ENCODE measurements at places on chromosomes 7 and 10.

- no peak for DNase-seq
Observed at GRCh38 chr10:103768345-103768744, 87.0 kb downstream of the SH3PXD2A start.

DNA sequence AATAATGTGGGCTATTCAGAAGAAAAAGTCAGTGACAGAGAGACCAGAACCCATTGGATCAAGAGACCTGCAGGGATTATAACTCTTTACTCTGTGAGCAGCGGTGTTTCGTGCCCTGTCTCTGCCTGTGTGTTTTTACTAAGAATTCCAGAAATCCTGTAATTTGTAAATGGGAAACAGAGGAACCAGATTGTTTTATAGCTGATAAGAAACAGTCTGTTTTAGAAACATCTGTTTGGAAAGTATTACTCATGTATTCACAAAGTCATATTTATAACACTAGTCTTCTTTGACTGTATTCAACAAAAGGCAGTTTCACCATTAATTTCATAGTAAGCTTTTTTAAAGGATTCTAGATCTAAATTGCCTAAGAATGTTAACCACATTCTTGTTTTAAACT is 30.0 kb upstream of the VDAC2 start:
- no peak for DNase-seq

GRCh38 chr10:132636358-132636757 is 98.8 kb downstream of the INPP5A start:
- no peak for DNase-seq

- no peak for DNase-seq
Observed at GRCh38 chr10:127462643-127463295, 86.3 kb upstream of the NPS start.

DNA sequence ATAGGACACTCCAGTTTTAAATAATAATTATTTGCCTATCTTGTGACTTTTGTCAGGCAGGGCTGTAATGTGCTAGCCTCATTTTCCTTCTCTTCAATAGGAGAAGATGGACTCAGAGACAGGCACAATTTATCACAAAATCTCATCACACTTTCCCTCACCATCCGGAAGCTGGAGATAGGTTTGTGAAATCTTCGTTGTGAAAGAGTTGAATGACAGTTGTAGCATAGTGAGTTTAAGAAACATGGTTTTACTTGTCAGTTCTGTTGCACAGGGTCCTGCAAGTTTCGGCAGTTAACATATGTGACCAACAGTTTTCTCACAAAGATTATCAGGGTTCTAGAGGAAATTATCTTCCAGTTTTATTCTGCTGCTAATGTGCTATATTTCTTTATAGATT is 37.7 kb upstream of the MAP3K8 start:
- no peak for DNase-seq

DNA sequence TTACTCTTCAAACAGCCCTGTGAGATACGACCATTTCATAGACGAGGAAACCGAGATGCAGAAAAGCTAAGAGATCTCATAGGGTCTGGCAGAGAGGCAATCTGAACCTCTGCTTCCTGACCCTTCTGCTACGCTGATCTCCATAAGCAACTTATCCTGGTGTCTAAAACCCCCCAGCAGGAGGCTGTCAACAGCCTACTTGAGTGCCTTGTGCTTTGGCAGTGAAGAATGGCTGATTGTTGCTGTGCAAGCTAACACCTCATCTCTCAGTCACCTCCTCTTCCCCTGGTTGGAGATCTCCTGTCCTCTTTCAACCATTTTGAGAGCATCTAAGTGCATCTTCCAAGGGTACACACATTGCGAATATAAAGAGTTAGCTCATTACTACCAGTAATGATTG is 86.2 kb downstream of the AOAH start:
- no peak for DNase-seq

DNA sequence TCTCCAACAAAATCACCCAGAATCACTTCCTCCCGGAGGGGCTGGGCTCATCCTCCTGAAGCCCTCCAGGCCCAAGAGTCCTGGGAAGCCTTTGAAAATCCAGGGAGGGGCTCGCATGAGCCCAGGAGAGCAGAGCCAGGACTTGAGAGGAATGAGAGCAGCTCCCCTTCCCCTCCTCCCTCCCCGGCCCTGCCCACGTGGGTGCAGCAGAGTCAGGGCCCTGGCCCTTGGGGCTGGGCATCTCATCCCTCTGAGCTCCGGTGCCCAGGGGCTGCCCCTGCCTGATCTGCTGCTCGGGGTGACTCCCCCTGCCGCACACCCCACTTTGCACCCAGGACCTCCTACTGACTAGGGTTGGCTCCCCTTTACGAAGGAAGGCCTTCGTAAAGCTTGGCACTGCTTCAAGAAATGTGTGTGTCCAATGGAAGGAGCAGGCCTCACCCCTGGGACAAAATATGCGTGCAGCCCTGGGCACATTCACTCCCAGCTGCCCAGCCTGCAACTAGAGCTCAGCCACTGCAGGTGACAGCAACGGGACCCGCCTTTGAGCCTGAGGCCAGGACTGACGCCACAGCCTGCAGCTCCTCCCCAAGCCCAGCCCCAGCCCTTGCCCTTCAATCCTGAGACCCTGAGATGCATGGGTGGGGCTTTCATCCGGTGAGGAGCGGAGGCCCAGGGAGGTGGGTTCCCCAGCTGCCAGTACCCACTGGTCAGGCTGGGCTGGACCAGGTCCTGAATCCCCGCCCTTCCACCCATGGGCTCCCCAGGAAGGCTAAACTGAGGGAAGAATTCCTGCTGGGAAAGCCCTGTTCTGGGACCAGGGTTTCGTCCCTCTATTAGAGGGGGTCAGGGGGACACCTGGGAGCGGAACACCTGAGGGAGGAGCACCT is 21.8 kb downstream of the PWWP2B start:
- peak; percentile 56 for DNase-seq

DNA sequence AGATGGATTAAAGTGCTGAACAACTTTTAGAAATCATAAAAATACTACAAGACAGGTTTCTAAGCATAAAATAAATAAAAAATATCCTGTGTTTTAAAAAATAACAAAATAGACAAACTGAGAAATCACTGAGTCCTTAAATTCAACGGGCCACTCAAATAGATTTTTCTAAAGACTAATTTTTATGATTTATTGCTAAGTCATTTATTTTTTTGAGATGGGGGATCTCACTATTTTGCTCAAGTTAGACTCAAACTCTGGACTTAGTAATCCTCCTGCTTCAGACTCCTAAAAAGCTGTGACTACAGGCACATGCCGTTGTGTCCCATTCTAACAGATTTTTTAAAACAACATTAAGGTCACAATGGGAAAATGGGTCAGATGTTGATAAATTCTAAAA is 121.0 kb upstream of the THSD7A start:
- DNase-seq = no peak

- no peak for DNase-seq
Observed at GRCh38 chr10:122227754-122228153, 43.3 kb upstream of the BTBD16 start.
